Tracheal epithelial cell (primary cell): ENCODE measurements at places on chromosomes 7 and 10. TPM values are rescaled to one million over a fixed set of nuclear protein-coding genes. Genes with fewer than 3 reads are reported as not detected.

Gene VPS37D
- 2.6 and 7.2 TPM in 2 replicates for total RNA-seq

Gene HKDC1
- 5.8 and 15.4 TPM in 2 replicates for total RNA-seq

Gene TECTB
- not detected in 2 replicates for total RNA-seq

Gene CDC14C
- not detected in 2 replicates for total RNA-seq

Gene COX19
- 6.0 and 11.5 TPM in 2 replicates for total RNA-seq

Gene CRCP
- total RNA-seq: 38.8 and 45.4 TPM in 2 replicates

Gene MMP21
- not detected in 2 replicates for total RNA-seq

Gene ITIH2
- not detected in 2 replicates for total RNA-seq
